Thymus (tissue), 14 donors: ENCODE measurements at places on chromosomes 3 and 15.

- peaks cover 68% of the 10 kb centered on the region for H3K4me1 ChIP-seq
- H3K36me3 ChIP-seq, result peaks cover 74% of the 10 kb centered on the region
- peak overlapping the region; percentile 82 for H3K27ac ChIP-seq
- no peaks in the 10 kb centered on the region for H3K27me3 ChIP-seq
- DNase-seq, result no peak
- H3K4me3 ChIP-seq, result no peak overlapping the region
Observed at GRCh38 chr3:16467393-16467792, 46.1 kb downstream of the RFTN1 start.

DNA sequence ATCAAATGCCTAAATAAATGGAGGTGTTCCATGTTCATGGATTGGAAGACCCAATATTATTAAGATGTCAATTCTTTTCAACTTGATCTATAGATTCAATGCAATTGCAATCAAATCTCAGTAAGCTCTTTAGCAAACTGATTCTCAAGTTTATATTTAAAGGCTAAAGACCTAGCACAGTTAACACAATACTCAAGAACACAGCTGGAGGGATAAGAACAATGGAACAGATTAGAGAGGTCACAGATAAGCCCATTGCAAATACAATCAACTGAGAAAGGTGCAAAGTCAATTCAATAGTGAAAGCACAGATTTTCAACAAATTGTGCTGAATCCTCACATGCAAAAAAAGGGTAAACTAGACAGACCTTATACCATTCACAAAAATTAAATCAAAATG, 198.9 kb downstream of the P3H2 start:
- no peaks in the 10 kb centered on the region for H3K36me3 ChIP-seq
- DNase-seq, result no peak
- no peak overlapping the region for H3K4me3 ChIP-seq
- no peaks in the 10 kb centered on the region for H3K4me1 ChIP-seq
- H3K27me3 ChIP-seq, result no peaks in the 10 kb centered on the region
- H3K27ac ChIP-seq, result no peak overlapping the region

DNA sequence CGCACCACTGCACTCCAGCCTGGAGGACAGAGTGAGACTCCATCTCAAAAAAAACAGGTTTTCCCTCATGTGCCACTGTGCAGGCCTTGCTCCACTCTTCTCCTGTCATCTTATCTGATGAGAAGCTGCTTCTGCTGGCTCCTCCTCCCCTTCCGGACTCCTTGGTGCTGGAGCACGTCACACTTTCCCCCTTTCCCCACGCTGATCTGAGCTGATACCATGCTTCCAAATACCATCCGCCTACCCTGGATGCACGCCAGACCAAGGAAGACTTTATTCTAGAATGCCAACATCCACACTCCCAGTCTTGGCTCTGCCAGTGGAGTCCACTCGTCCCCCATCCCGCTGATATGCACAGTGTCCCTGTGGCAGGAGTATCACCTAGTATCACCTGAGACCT, 31.3 kb downstream of the HOMER2 start:
- no peaks in the 10 kb centered on the region for H3K4me1 ChIP-seq
- H3K4me3 ChIP-seq, result no peak overlapping the region
- H3K27ac ChIP-seq, result no peak overlapping the region
- H3K36me3 ChIP-seq, result no peaks in the 10 kb centered on the region
- no peak for DNase-seq

DNA sequence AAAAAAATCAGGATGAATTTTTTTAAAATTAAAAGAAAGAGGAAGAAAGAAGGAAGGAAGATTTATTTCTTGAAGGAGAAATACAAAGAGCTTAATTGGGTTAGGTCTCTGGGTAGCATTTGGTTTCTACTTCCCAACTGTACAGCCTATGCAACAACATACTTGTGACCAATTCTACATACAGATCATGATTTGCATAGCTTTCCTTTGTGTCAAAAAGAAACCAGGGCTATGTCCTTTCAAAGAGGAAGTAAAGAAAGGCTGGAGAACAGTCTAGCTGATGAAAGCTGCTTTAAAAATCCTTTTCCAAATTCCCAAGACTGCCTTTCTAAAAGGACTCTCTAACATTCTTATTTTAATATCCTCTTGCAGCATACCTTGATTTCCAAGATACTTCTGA, 6.1 kb upstream of the HGD start:
- H3K27me3 ChIP-seq, result no peaks in the 10 kb centered on the region
- no peak overlapping the region for H3K4me3 ChIP-seq
- no peak for DNase-seq
- no peaks in the 10 kb centered on the region for H3K4me1 ChIP-seq
- H3K36me3 ChIP-seq, result no peaks in the 10 kb centered on the region
- H3K27ac ChIP-seq, result no peak overlapping the region

DNA sequence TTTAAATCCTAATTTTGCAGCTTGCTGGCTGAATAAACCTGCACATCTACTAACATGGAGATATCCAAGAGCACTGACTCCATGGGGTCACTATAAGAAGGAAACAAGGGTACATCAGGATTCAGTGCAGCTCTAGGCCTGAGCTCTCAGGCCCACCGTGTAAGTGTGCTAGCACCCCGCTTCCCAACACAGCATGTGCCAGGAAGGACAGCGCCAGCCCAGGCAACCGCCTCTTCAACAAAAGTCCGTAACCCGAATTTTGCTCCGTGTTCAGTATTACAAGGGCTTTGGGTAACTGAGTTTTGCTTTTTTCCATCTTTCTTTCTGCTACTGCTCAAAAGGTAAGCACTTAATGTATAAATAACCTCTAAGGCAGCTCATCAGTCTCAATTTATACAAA, 89.8 kb downstream of the LRIG1 start:
- peaks cover 21% of the 10 kb centered on the region for H3K4me1 ChIP-seq
- no peak overlapping the region for H3K27ac ChIP-seq
- H3K27me3 ChIP-seq, result no peaks in the 10 kb centered on the region

GRCh38 chr15:98856532-98856907, 151.1 kb downstream of the PGPEP1L start:
- no peak overlapping the region for H3K27ac ChIP-seq
- no peak overlapping the region for H3K4me3 ChIP-seq
- no peaks in the 10 kb centered on the region for H3K27me3 ChIP-seq
- no peak for DNase-seq
- H3K36me3 ChIP-seq, result no peaks in the 10 kb centered on the region
- peaks cover 9% of the 10 kb centered on the region for H3K4me1 ChIP-seq

DNA sequence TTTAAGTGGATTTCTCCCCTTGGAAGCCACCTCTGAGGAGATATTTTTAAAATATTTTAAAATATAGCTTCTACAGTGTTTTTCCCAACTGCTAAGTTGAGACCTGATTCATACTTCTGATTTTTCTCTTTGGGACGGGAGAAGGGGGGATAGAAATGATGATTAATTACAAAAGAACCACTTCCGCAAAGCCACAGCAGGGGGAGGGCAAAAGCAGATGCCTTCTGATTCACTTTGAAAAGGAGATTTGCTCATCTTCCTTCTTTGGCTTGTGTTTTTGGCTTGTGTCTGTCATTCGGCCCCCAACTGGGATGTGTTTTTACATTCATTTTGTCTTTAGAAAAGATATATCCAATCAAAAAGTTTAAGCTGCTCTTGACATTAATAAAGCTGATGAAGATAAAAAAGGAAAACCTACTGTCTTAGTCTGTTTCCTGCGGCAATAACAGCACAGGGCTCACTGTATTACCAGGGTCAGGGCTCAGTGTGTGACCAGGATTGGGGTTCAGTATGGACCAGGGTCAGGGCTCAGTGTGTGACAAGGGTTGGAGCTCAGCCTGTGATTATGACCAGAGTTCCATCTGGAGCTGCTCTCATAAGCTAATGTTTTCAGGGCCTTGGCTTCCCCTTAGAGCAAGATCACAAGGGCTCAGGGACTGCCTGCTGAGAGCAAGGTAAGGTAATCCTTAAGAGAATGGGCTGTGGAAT, 223.2 kb downstream of the MTHFS start:
- no peaks in the 10 kb centered on the region for H3K4me1 ChIP-seq
- no peaks in the 10 kb centered on the region for H3K27me3 ChIP-seq
- no peak overlapping the region for H3K27ac ChIP-seq
- H3K36me3 ChIP-seq, result no peaks in the 10 kb centered on the region
- no peak for DNase-seq

GRCh38 chr3:95905182-95905581, 909.2 kb upstream of the EPHA6 start:
- H3K36me3 ChIP-seq, result no peaks in the 10 kb centered on the region
- H3K27ac ChIP-seq, result no peak overlapping the region
- no peaks in the 10 kb centered on the region for H3K27me3 ChIP-seq
- DNase-seq, result no peak
- H3K4me3 ChIP-seq, result no peak overlapping the region

GRCh38 chr3:62209101-62209500, 164.2 kb downstream of the FEZF2 start:
- H3K27ac ChIP-seq, result no peak overlapping the region
- no peak for DNase-seq
- no peaks in the 10 kb centered on the region for H3K4me1 ChIP-seq
- no peaks in the 10 kb centered on the region for H3K27me3 ChIP-seq
- no peaks in the 10 kb centered on the region for H3K36me3 ChIP-seq

GRCh38 chr15:49904296-49904695, 214.7 kb downstream of the ATP8B4 start:
- H3K27ac ChIP-seq, result no peak overlapping the region
- H3K4me1 ChIP-seq, result no peaks in the 10 kb centered on the region
- no peaks in the 10 kb centered on the region for H3K36me3 ChIP-seq
- no peak for DNase-seq

DNA sequence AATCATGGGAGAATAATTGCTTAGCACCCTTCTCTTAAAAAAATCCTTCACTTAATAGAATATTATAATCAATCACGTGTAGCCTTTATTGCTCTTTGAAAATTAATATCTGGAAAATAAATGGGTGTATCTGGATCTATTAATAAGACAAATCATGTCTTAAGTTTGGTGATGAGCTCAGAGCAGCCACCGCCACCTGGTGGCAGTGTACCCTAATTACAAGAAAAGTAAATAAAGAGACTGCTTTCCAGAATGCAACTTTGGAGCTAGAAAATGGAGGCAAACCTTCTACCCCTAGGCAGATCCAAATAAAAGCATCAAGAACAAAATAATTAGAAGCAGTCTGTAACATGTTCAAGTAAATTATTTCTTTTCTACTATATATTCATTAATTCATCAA, 43.5 kb downstream of the EPHB1 start:
- H3K4me1 ChIP-seq, result no peaks in the 10 kb centered on the region
- H3K27me3 ChIP-seq, result no peaks in the 10 kb centered on the region
- no peak overlapping the region for H3K27ac ChIP-seq
- DNase-seq, result no peak

DNA sequence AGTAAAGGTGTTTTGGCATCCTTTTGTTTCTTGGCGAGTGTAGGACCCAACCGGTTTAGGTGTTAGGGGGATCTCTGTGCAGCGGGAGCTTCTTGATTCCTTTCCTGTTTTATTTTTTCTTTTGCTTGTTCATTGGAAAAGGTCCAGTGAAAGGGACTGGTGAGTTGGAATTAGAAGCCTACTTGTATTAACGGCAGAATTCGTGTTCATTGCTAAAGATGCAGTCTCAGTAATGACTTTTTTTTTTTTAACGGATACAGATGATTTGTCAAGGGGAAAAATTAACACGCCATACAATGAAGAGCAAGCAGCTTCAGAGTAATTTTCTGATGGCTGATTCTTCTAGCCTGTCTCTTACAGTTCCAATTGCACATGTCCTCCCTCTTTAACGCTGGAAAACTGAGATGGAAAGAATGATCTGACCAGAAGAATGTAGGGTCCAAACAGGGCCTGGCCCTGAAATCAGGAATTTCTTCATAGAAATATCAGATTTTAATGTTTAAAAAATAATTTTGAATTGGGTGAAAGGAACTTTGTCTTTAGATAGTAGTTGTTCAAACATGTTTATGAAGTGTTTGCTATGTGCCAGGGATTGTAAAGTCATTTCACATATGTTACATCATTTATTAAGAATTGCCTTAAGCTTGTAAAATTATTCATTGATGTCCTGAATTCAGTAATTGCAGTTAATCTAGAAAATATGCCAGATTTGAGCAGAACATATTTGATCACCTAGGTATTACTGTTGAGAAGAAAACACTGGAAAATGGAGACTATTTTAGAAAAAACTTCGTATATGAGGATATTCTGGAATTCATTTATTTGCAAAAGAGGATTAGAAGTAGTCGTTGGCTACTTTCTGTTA, 1.4 kb downstream of the MAPK6 start:
- H3K36me3 ChIP-seq, result no peaks in the 10 kb centered on the region
- peaks cover 19% of the 10 kb centered on the region for H3K4me1 ChIP-seq
- H3K27ac ChIP-seq, result peak overlapping the region; percentile 94
- no peak for DNase-seq

GRCh38 chr3:158347966-158348365, 223.0 kb upstream of the MLF1 start:
- no peaks in the 10 kb centered on the region for H3K36me3 ChIP-seq
- no peaks in the 10 kb centered on the region for H3K27me3 ChIP-seq
- no peak for DNase-seq
- no peak overlapping the region for H3K27ac ChIP-seq
- H3K4me3 ChIP-seq, result no peak overlapping the region
- H3K4me1 ChIP-seq, result no peaks in the 10 kb centered on the region

DNA sequence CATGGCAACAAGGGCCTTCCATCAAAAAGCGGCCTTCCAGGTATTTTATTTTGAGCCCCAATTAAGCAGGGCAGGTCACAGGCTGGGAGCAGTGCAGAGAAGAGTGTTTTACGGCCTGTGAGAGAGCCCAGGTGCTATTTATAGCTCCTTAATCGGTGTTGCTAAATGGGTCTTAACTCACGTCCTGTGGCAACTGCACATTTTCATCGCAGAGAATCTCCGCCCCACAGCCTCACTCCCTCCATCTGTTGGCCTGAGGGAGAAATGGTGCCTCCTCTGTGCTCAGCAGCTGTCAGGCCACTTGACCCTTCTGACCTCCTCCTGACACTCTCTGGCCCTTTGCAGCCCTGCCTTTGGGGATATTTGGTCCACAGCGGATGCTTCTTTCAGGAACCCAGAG, 58.6 kb downstream of the SPSB4 start:
- no peak overlapping the region for H3K4me3 ChIP-seq
- H3K27me3 ChIP-seq, result no peaks in the 10 kb centered on the region
- no peaks in the 10 kb centered on the region for H3K36me3 ChIP-seq
- peaks cover 2% of the 10 kb centered on the region for H3K4me1 ChIP-seq
- DNase-seq, result no peak
